Epithelial cell of umbilical artery (primary cell): ENCODE measurements at places on chromosomes 6 and 20. TPM values are rescaled to one million over a fixed set of nuclear protein-coding genes. Genes with fewer than 3 reads are reported as not detected.

Gene LHFPL5
- total RNA-seq: not detected in 2 replicates

Gene TXLNB
- under 0.01 and 0.15 TPM in 2 replicates for total RNA-seq

Gene LRRC1
- 5.2 and 6.8 TPM in 2 replicates for total RNA-seq

Gene HCK
- not detected in 2 replicates for total RNA-seq

Gene MUC21
- total RNA-seq: not detected in 2 replicates

Gene VARS2
- total RNA-seq: 15.9 and 27.8 TPM in 2 replicates

Gene COX4I2
- not detected in 2 replicates for total RNA-seq

Gene SNAP25
- 0.15 TPM in 1 of 2 replicates, not detected in the other for total RNA-seq
